Stimulated activated CD4-positive, alpha-beta T cell treated with anti-CD3 and anti-CD28 coated beads, Interleukin-1b, Interleukin-23, amount 100 ng/mL, for 48 hours (primary cell): ENCODE measurements at places on chromosomes 1 and 21.
A peak's percentile ranks its signal among the peaks of the same experiment; 100 is the strongest.

GRCh38 chr1:10457875-10458274 lies 8.0 kb downstream of the CORT start:
- DNase-seq, result no peak

GRCh38 chr1:172277989-172278388 lies 142.5 kb upstream of the C1orf105 start:
- DNase-seq, result no peak

GRCh38 chr1:161885003-161885402 lies 118.9 kb downstream of the ATF6 start:
- no peak for DNase-seq

- no peak for DNase-seq
Measured at GRCh38 chr1:109977225-109977624, 7.3 kb upstream of the AHCYL1 start.

- no peak for DNase-seq
Measured at GRCh38 chr1:156086256-156086662, 4.0 kb upstream of the MEX3A start.

- peak; percentile 78 for DNase-seq
Measured at GRCh38 chr1:28091043-28091781, 2.8 kb upstream of the EYA3 start.
